ENCODE measurements at places on chromosomes 4 and X.

DNA sequence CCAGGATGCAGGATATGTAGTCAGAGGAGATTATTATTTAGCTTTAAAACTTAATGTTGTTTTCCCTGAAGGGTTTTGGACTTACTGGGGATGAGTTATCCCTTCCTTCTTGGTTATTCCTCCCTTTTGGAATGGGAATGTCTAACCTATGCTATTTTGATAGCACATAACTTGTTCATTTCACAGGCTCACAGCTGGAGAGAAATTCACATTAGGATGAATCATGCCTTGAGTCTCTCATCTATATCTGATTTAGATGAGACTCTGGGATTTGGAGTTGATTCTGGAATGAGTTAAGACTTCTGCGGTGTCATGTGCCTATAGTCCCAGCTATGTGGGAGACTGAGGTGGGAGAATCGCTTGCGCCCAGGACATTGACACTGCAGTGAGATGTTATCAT, 81.1 kb downstream of the ATP11C start:
- no peak for DNase-seq

DNA sequence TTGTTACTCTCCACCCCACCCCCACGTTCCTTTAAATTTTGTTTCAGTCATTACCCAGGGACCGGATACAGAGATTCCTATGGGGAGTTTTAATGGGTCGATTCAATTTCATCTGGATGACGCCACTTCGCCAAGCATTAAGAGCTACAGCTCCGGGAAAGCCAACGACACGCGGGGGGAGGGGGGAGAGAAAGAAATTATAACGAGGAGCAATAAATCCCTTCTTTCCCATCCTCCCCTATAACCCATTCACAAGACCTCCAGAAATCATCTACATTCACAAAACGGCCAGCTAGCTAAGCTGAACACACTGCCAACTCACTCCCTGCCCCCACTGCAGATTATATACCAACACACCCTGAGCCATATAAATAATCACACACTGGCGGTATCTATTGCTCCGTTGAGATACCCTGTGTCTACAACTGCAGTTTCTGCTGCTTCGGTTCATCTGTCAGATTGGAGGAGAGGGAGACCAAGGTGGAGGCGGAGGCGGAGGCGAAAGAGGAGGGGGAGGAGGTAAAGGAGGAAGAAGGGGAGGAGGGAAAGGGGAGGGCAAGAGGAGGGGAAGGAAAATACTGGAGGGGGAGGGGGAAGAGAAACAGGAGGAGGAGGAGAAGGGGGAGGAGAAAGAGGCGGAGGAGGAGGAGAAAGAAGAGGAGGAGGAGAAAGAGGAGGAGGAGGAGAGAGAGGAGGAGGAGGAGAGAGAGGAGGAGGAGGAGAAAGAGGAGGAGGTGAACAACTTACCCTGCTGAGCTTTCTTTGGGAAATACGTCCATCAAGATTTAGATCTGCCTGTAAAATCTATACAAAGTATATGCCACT, 113.9 kb upstream of the VAMP7 start:
- peak; percentile 0 for DNase-seq

DNA sequence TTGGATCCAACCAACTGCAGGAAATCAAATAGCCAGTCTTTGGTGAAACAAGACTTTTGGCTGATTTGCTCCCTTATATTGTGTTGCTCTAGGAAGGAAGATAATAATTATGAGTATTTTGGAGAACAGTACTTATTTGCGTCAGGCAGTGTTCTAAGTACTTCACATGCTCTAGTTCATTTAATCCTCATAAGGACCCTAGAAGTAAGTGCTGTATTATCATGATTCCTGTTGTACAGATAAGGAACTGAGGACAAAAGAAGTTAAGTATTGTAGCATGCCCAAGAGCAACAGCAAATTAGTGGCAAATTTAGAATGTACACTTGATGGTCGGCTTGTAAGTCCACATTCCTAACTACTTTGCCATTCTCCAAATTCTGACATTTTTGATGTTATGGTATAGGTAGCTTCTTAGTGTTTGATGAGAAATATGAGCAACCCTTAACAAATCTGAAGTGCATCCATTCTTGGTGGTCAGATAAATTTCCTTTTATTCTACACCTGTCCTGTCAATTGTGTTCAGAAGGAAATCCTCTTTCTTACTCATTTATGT, 72.0 kb downstream of the SPRY1 start:
- no peak for DNase-seq

- DNase-seq, result no peak
Observed at GRCh38 chr4:1374706-1375045, 27.7 kb downstream of the UVSSA start.

- no peak for DNase-seq
Observed at GRCh38 chr4:139815778-139816601, 150.4 kb downstream of the MGST2 start.

DNA sequence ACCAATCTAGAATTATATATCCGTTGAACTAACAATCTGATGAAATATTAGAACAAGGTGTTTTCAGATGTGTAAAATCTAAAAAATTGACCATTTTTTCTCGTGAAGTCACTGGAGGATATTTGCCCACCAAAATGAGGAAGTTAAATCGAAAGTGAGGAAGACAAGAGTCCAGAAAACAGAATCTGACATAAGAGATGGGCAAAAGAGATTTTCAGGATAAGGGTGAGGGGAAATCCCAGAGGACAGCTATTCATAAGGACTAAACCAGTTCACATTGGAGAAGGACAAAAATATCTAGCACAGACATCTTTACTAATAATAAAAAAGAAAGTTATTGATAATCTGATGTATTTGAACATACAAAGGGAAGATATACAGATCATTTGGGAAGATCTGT, 18.7 kb upstream of the ALG13 start:
- no peak for DNase-seq

DNA sequence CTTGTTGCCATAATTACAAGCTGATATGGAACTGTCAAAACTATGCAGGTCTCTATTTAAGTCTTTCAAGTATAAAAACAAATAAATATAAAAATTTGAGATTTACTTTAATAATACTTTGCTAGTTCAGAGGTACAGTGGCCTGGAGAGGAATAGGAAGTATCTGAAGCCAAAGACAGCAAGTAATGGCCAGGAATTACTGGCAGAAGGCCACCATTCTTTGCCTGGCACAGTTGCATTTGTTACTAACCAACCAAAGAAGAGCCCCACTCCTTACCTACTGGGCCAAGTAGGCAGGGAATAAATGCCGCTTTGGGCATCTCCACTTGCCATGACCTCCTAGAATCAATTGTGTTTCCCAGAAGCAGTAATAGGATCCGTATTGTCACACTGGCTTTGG, 13.8 kb upstream of the ADAMTS3 start:
- DNase-seq, result no peak

GRCh38 chr4:7781993-7782392, 157.7 kb downstream of the AFAP1 start:
- no peak for DNase-seq
